ENCODE measurements at places on chromosomes 7 and 10. TPM values are rescaled to one million over a fixed set of nuclear protein-coding genes. Genes with fewer than 3 reads are reported as not detected.

Gene ABCB1
- 3.7 TPM for total RNA-seq

Gene SFTPA1
- total RNA-seq = not detected

Gene FEZF1
- not detected for total RNA-seq

Gene MDH2
- total RNA-seq = 182 TPM

Gene AKR1C2
- total RNA-seq = not detected

Gene WDR11
- 45.8 TPM for total RNA-seq

Gene CAMK2B
- total RNA-seq = 0.27 TPM

Gene LBX1
- not detected for total RNA-seq

Gene GPRIN2
- total RNA-seq = not detected

Gene MYH16
- not detected for total RNA-seq

Gene TAS2R4
- 1.1 TPM for total RNA-seq

Gene ESYT2
- 87.3 TPM for total RNA-seq

Gene OR9A2
- not detected for total RNA-seq

Gene ERVW-1
- total RNA-seq = not detected

Gene ANK3
- total RNA-seq = 14.7 TPM

Gene GPR15LG
- total RNA-seq = not detected

Gene CNNM1
- 0.14 TPM for total RNA-seq

Gene MYOZ1
- not detected for total RNA-seq

Gene AGBL3
- total RNA-seq = 1.6 TPM

Gene SP8
- total RNA-seq = not detected

Gene CYP3A5
- total RNA-seq = not detected

Gene PRLHR
- total RNA-seq = not detected

Gene PRSS37
- not detected for total RNA-seq

Gene ADCYAP1R1
- not detected for total RNA-seq

Gene AHR
- 38.6 TPM for total RNA-seq

Gene HERC4
- 60.2 TPM for total RNA-seq

Gene HDAC9
- total RNA-seq = 0.16 TPM

Gene PNLIPRP3
- total RNA-seq = not detected

Gene UNCX
- not detected for total RNA-seq

Gene FBXL13
- not detected for total RNA-seq

Gene ARMS2
- not detected for total RNA-seq

Data from T-helper 2 cell treated with Interferon-gamma antibody and Interleukin-4, amounts not matched to agents 100 ng/mL and 5 ng/mL, for 36 hours (primary cell).